Lung microvascular endothelial cell (primary cell): ENCODE measurements at places on chromosomes 11 and 22.

GRCh38 chr11:43942662-43943371, 380 bp downstream of the C11orf96 start:
- peak; percentile 51 for DNase-seq

DNA sequence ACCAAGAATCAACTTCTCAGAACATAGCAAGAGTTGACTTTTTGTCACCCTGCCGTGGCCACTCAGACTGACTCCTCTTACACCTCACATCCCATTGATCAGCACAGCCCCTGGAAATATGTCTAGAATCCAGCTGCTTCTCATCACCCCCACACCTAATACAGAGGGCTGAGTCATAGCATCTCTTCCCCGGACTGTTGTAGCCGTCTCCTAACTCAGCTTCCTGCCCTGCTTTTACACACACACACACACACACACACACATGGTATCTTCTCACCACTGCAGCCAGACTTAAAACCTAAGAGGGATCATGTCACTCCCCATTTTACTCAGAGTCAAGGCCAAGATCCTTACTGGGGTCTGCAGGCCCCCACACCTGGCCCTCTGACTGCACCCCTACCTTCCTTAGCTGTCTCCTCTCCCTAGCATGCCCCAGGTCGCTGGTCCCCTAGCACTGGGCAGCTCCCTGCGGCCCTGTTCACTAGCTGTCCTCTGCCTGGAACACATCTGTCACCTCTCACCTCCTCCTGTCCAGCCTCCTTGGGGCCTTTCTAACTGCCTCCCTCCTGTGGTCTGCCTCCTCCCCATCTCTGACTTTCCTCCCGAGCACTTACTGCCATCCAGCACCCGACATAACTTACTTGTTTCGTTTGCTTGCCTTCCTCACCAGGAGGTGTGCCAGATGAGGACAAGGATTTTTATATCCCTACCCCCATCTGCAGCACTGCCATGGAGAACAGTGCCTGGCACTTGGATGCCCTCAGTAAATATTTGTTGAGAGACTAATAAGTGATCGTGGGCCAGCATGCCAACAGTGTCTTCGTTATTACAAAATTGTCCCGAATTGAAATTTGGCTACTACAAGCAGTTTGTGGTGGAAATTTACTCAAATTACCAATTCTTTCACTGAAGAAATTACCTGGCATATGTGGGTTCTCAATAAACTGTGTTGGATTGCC, 61.9 kb downstream of the BMAL1 start:
- peak; percentile 65 for DNase-seq

GRCh38 chr22:49330421-49331222, 497.1 kb downstream of the BRD1 start:
- DNase-seq: no peak

GRCh38 chr11:7165911-7166310, 77.1 kb downstream of the RBMXL2 start:
- no peak for DNase-seq

- no peak for DNase-seq
Observed at GRCh38 chr11:2886936-2887335, 1.4 kb upstream of the CDKN1C start.

- DNase-seq: no peak
Observed at GRCh38 chr22:49995041-49995360, 17.6 kb downstream of the IL17REL start.
